ENCODE measurements at places on chromosomes 13 and 19.

GRCh38 chr13:29710511-29710910 is 115.0 kb upstream of the SLC7A1 start:
- no peak for DNase-seq

- no peak for DNase-seq
Measured at GRCh38 chr19:13951799-13952153, 533 bp upstream of the DCAF15 start.

GRCh38 chr19:39263912-39264305 is 4.3 kb upstream of the IFNL2 start:
- no peak for DNase-seq

- DNase-seq = no peak
Measured at GRCh38 chr19:4738734-4739133, 15.1 kb upstream of the DPP9 start.

DNA sequence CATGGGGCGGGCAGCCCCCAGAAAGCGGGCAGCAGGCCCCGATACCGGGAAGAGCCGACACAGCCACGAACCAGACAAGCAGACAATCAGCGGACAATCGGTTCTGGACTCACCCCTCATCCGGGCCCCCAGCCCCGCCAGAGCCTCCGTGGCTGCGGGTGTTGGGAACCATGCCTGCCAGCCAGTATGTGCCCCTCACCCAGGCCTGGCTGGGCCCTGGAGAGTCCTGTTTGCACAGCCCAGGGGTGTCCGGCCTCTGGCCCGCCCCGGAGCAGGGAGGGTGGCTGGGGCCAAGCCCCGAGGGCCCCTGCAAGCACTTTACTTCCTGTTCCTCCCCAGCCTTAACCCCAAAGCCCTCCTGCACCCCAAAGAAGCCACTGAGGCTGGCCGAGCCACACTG is 7.8 kb downstream of the PODNL1 start:
- DNase-seq = no peak

GRCh38 chr19:2869618-2870017 is 2.5 kb downstream of the ZNF556 start:
- peak; percentile 33 for DNase-seq

DNA sequence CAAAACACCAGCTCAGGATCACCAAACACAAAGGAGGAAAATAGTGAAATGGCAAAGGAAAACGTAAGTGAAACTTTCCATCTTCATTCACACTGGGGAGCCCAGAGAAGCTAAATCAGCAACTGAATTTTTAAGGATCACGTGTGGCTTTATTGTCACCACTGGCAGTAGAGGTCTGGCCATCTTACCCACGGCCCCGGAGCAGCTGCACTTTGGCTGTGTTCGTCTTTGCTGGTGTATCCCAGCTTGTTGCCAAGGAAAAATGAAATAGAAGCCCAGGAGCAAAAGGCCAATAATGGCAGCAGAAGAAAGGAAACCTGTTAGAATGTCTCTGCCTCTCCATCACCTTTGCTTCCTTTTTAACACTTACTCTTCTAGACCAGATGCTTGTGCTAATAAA is 274.7 kb downstream of the FOXO1 start:
- no peak for DNase-seq

DNA sequence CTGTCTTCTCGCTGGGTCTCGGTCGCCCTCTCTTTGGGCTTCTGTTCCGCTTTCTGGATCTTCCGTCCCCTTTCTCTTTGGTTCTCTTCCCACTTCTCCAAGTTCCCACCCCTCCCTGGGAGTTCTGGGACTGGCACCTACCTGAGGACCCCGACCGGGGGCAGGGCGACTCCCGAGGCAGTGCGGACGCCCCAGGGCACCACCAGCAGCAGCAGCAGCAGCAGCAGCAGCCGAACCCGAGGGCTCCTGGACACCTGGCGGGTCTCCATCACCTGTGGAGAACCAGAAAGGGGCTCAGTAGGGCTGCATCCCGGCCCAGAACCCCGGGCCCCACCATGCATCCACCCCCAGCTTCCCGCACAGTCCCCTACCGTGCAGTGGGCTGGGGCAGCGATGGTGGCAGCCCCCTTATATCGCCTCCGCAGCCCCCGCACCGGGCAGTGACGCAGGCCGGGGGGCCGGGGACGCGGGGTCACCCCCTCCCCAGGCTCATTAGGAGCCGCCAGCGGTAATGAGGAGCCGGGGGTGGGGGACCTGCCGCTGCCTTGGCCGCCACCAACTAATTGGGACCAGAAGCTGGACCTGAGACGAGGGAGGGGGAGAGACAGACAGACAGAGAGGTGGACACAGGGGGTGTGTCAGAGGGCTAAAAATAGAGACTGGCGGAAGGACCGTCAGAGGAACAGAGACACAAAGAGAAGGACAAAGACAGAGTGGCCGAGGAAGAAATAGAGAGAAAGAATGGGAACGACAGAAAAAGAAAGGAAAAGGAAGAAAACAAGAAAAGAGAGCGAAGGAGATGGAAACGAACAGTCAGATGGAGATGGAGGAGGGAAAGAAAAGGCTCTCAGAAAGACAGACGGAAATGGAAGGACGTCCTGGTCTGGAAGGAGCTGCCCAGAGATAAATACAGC is at the start of gene PTH2:
Gene PTH2, minus strand, starts transcription at position 371 of the 914 bp plus-strand sequence. Its CDS starts 102 bp downstream, at position 269.
- no peak for DNase-seq

GRCh38 chr19:52343548-52343947 is 7.5 kb downstream of the ZNF610 start:
- DNase-seq = peak; percentile 83

GRCh38 chr19:32674153-32674930 is 638 bp downstream of the ANKRD27 start:
- DNase-seq = peak; percentile 40

DNA sequence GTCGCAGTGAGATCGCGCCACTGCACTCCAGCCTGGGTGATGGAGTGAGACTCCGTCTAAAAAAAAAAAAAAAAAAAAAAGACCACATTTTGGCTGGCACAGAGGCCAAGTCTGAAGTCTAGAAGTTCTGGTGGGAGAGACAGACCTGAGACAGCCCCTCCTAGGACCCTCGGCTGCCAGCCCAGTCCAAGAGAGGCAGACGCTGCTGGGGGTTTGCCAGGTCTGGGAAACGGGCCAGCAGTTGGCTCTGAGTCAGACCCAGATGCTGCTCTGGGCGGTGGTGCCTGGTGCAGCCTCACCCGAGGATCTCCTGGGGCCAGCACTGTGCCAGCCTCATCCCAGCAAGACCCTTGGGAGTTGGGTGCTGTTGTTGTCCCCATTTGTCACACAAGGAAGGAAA is 5.8 kb downstream of the FCHO1 start:
- no peak for DNase-seq

GRCh38 chr19:17205237-17206140 is 9.7 kb upstream of the USE1 start:
- peak; percentile 67 for DNase-seq

DNA sequence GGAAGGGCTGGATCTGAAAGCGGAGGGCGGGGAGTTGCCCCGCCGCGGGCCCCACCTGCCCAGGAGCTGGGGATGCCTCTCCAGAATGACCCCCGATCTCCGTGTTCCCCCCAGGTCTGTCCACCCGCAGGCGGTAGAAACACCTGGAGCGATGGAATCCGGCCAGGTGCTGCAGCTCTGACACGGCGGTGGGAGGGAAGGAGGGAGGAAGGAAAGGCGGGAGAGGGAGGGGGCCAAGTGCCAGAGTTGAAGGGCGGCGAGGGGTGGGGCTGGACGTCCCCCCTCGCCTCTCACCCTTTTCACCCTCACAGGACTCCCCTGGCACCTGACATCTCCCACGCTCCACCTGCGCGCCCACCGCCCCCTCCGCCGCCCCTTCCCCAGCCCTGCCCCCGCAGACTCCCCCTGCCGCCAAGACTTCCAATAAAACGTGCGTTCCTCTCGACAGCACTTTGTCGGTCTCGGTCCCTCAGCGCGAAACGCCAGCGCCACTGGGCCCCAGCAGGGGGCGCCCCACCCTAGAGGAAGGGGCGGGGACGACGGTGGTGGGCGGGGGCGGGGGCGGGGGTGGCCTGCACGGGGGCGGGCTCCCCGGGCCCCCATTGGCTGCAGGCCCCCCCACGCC is 337 bp upstream of the FXYD7 start:
- peak; percentile 48 for DNase-seq

DNA sequence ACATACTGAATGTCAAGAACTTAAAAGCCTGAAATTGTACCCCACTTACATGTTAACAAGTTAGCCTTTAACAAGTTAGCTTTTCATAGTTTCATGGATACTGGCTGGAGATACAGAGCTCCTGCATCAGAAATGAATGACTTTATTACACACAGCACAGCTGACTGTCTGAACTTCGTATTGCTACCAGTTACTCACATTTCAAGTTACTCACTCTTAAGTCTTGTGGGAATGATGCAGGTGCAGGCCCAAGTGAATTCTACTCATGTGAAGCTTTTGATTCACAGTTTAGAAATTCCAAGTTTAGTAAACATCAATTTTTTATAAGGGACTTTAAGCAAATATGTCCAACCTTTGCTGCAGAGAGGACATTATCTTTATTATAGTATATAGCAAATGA is 762.2 kb upstream of the PRR20A start:
- no peak for DNase-seq

- no peak for DNase-seq
Measured at GRCh38 chr13:25729201-25729600, 322.6 kb downstream of the SHISA2 start.

GRCh38 chr19:28039677-28040381 is 1173.1 kb downstream of the UQCRFS1 start:
- DNase-seq = no peak

- peak; percentile 80 for DNase-seq
Measured at GRCh38 chr19:49546825-49547565, 19.2 kb downstream of the RCN3 start.

DNA sequence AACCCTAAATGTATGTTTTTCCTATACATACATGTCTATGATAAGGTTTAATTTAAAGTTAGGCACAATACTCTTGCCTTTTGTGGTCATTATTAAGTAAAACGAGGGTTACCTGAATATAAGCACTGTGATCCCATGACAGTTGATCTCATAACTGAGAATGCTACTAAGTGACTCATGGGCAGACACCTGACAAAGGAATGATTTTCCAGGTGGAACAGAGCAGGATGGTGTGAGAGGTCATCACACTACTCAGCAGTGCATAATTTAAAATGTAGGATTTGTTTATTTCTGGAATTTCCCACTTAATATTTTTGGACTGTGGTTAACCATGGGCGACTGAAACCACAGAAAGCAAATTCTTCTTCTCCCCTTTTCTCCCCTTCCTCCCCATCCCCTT is 178.9 kb downstream of the UGGT2 start:
- no peak for DNase-seq

DNA sequence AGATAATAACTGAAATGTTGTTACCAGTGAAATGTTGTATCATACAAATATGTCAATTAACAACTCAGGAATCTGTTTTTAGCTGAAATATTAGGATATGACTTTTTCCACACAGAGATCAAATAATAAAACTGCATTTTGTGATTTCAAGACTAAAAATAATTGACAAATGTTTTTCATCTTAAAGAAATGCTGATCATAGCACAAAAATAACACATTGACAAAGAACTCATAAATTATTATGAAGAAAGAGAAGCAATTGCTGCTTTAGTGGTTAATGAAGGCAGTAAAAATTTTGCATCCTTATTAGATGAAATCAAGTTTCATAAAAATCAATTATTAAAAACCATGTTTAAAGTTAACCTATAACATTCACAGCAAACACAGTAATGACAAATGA is 1417.3 kb downstream of the OLFM4 start:
- no peak for DNase-seq

DNA sequence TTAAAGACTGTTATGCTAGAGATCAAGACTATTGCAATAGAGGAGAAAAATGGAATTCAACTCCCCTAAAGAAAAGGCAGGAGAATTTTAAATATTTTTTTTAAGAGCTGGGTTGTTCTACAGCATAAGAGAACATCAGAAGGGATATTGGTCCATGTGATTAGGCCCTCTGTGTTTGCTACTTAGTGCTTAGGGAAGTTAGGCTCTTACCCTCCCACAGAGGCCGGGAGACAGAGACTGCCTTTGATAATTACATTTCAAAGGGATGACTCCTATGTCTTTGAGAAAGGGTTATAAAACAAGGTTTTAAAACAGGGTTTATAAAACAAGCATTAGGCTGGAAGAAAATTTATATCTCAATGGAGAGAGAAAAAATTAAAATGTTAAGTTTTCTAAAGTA is 1248.1 kb upstream of the PCDH20 start:
- no peak for DNase-seq
